ENCODE measurements at places on chromosomes 7 and 10. TPM values are rescaled to one million over a fixed set of nuclear protein-coding genes. Genes with fewer than 3 reads are reported as not detected.

The MSMB gene
- not detected for total RNA-seq

The BICC1 gene
- 28.5 TPM for total RNA-seq

The GAD2 gene
- not detected for total RNA-seq

The CYP3A7 gene
- total RNA-seq = not detected

The ANKRD61 gene
- total RNA-seq = 0.42 TPM

The PNLIPRP3 gene
- total RNA-seq = not detected

The STRIP2 gene
- total RNA-seq = 0.33 TPM

The VDAC2 gene
- total RNA-seq = 146 TPM

The AIFM2 gene
- 9.6 TPM for total RNA-seq

The LRRN3 gene
- total RNA-seq = 1.3 TPM

The ASIC3 gene
- 1.5 TPM for total RNA-seq

The DPP6 gene
- 0.10 TPM for total RNA-seq

GRCh38 chr7:30888747-30889146 is 22.9 kb upstream of the AQP1 start:
- no peak for DNase-seq

- DNase-seq = no peak
These were observed 33.4 kb downstream of the CCM2 start for GRCh38 chr7:45033261-45033930.

- no peak for DNase-seq
These were observed 27.8 kb downstream of the NKX2-3 start for GRCh38 chr10:99560277-99561126.

DNA sequence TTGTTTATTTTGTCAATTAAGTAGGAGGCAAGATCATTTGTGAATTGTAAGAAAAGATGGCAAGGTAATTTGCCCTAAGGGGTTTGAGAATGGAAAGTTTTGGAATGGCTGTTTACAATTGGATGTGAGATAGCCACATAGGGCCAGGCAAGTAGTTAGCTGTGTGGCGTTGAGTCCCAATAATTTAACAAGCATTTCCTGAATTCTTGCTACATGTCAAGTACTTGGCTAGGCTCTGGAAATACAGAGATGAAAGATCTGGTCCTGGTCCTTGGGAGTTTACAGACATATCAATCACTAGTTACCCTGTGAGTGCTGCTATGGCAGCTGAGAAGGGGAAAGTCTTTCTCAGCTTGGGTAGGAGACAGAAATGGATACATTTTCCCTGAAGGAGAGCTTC is 401.6 kb downstream of the SUGCT start:
- DNase-seq = no peak

DNA sequence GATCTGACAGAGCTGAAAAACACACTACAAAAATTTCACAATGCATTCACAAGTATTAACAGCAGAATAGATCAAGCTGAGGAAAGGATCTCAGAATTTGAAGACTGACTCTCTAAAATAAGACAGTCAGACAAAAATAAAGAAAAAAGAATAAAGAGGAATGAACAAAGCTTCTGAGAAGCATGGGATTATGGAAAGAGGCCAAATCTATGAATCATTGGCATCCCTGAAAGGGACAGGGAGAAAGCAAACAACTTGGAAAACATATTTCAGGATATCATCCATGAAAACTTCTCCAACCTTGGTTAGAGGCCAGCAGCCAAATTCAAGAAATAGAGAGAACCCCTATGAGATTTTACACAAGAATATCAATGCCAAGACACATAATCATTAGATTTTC is 804.8 kb upstream of the IGFBP3 start:
- no peak for DNase-seq

DNA sequence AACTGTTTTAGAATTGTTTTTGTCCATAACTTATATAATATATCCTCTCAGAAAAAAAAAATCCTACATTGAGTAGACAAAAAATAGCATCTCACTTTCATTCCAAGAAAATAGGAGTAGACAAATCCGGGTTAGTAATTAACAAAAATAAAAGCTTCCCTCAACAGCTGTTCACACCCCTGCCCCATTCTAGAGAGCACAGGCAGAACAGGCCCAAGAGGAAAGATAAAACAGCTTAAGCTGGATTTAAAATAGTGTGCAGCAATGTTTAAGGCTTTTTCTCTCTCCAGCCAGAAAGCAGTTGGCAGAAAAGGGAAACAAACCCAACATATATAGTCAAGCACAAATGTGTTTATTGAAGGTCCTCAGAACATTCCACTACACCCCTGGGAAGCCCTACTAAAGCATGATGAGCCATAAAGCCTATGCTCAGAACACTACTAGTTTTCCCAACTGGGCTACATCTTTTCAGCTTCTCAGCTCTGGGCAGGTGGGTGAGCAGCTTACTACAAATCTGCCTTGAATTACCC is 189.9 kb downstream of the MTERF1 start:
- DNase-seq = no peak

DNA sequence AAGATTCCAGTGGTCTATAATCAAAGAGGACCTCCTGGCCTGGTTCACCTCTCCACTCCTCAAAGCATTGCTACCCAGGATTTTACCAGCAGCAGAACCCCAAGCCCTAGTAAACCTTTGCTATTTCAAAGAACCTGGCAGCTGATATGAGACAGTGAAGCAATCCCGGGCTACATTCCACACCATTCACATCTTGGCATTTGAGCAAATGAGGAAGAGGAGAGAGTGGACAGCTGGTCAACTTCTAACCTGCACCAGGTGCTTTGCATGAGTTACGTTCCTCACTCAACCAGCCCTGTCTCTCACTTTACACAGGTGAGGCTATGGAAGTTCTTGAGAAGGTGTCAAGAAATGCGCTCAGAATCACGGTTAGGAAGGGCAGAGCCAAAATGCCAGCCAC is 1.1 kb downstream of the CCDC3 start:
- no peak for DNase-seq

- DNase-seq = no peak
These were observed 158.2 kb downstream of the WNT2 start for GRCh38 chr7:117164620-117165019.

- DNase-seq = no peak
These were observed 67.3 kb downstream of the SPDYE5 start for GRCh38 chr7:75559355-75559975.

DNA sequence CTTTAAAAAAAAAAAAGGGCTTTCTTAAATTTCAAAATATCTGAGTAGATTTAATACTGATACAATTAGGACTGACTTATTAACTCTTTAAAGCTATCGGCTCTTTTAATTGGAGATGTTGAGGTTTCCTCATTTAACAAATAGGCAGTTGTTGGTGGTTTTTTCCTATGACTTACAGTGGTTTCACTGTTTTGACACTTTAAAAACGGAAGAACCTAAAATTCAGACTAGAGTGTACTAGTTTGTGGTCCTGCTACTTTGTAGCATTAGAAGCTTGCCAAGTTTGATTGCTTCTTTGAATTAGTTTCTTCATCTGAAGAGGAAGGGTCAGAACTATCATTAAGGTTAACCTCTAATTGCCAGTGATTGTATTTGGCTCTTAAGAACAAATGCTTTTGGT is 27.7 kb downstream of the CUL1 start:
- DNase-seq = no peak

DNA sequence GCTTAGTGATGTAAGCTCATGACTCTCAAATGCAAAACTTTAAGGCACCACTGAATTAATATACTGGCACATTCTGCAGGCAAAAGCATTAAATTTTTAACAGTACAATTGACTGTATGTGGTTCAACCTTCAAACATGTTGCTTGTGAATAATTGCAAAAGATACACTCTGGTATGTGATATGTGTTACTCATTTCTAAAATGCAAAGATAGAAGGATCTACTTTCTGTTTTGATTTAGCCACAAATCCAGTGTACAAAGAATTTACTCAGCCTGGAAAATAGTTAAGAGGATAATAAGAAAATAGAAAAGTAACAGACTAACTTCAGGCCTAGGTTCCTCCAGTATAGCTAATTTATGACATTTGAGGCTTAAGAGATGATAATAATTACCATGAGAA is 66.6 kb upstream of the NOBOX start:
- DNase-seq = no peak

- no peak for DNase-seq
These were observed 80.9 kb upstream of the DNAJB12 start for GRCh38 chr10:72435570-72435969.

DNA sequence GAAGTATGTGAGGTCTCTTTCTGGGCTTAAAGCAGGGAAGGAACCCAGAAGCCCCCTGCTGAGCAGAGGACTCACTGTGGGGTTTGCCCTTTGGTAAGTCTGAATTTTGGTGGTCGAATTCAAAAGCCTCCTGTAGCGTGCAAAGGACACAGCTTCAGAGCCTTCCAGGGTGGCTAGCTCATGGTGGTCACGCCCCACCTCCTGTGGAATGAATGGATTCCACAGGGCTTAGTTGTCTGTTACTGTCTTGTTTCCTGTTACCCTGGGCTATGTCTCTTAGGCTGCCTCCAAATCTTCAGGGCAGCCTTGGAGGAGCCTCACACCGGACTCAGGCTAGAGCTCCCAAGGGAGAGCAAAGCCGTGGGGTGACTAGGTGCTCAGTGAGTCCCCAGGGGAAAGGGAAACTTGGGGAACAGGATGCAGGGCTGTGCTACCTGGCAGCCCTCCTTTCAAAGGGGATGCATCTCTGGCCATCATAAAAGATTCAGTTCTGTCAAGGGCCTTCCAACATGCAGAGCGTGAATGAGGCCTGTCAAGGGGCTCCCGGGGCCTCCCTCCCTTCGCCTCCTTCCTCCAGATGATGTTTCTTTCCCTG is 211.7 kb downstream of the CCSER2 start:
- no peak for DNase-seq

DNA sequence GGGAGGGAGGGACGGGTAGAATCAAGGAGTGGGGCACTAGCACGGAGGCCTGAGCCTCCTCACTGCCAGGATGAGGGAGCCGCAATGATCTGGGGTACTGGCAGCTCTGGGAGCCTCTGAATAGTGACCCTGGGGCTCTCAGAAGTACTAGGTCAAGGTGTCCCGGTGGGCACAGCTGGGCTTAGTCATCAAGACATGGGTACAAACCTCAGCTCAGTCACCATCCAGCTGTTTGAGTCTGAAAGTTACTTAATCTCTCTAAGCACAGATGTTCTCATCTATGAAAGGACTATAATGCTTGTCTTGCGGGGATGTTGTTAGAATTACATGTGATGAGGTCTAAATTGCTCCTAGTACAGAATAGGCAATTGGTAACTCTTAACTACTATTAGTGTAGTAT is 276.8 kb downstream of the KCNMA1 start:
- no peak for DNase-seq

GRCh38 chr7:77351539-77352004 is 64.6 kb downstream of the GSAP start:
- no peak for DNase-seq

GRCh38 chr7:149670288-149670687 is 103.1 kb downstream of the ZNF467 start:
- DNase-seq = no peak

GRCh38 chr10:6580279-6581029 is 378 bp upstream of the PRKCQ start:
- DNase-seq = peak; percentile 91

GRCh38 chr10:780536-781524 is 91.4 kb upstream of the DIP2C start:
- no peak for DNase-seq

DNA sequence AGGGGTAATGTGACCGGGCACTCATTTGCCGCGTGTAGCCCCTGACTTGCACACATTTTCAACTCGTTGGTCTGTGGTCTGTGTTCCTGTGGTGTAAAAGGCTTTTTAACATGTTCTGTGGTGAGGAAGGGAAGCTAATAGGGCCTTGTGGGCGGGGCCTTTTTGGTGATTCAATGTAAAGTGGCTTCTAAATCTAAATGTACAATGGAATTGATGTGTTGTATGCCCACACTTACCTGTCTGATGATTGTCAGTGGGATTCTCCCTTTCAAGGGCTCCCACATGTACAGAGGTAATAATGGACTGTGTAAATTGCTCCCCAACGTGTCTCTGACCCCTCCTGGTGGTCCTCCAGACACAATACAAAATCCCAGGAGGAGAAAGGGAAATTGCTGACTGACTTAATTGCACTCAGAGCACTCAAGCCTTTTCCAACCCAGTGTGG is 43.1 kb upstream of the GATAD1 start:
- no peak for DNase-seq

DNA sequence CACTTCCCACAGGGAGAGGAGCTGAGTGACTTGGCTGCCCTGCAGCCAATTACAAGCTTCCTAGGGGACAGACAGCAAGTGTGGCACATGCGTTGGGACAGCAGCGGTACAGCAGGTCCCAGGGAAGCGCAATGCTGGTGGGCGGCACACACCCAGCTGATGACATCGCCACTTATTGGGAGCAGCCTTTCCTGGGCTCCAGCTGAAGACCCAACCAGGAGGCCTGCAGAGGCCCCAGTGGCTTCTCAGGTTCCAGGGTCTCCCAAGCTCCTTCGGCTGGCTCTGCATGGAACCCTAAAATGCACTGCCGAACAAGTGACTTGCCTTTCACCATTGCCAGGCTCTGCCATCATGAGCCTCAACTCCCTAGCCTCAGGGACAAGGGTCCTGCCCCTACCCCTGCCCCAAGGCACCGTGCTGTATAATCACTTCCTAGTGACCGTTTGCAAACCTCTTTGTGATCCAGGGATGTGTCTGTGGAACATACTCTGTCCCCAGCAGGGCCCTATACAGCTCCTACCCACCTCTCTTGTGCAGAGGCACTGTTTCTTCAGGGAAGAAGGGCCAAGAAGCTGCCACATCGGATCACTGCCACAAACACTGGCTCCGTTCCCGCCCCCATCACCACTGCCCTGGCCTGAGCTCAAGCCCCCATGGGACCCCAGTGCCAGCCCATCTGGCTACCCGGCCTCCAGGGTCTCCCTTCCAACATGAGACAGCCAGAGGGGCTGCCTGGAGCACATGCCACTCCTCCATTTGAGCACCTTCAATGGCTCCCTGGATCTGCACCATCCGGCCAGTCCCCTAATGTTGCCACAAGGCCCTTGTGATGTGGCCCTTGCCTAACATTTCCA is 19.3 kb upstream of the SLIT1 start:
- peak; percentile 75 for DNase-seq

GRCh38 chr10:60781661-60782060 is 3.4 kb downstream of the CDK1 start:
- no peak for DNase-seq

DNA sequence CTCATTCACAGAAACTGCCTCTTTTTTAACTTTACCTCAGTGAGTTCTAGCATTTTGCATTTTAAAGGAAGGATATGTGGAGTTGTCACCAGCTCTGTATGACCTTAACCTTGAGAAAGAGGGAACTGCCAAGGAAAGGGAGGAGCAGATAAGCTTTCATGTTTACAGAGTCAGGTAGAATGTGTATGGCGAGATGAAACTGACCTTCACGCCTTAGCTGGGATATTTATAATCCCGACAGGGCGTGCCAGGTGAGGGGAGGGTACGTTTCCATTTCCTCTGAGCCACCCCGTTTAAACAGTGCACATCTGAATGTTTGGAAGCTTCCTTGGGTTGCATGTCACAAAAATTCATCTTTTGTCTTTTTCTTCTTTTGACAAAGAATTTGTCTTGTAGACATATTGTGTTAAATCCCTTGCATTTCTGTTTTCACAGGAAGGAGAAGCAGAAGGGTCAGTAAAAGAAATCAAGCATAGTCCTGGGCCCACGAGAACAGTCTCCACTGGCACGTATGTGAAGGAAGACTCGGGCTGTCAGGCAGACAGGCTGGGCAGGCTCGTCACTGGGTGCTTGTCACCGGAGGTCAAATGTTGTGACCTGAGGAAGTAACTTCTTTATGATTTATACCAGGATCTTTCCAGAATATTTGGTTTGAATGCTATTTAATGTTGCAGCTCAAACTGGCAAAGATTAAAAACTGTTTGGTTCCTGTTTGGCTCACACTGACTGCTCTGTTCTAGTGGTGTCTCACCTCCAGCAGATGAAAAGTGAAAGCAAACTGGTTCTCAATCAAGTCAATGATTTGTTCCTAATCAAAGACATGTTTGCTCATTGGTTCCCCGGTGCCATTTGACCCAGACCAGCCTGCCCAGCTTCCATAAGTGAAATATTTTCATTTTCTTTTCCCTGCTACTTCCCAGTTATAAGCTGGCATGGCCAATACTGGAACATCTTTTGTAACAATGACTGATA is 16.2 kb downstream of the OPTN start:
- DNase-seq = no peak
